ENCODE measurements at places on chromosomes 1 and 21.

DNA sequence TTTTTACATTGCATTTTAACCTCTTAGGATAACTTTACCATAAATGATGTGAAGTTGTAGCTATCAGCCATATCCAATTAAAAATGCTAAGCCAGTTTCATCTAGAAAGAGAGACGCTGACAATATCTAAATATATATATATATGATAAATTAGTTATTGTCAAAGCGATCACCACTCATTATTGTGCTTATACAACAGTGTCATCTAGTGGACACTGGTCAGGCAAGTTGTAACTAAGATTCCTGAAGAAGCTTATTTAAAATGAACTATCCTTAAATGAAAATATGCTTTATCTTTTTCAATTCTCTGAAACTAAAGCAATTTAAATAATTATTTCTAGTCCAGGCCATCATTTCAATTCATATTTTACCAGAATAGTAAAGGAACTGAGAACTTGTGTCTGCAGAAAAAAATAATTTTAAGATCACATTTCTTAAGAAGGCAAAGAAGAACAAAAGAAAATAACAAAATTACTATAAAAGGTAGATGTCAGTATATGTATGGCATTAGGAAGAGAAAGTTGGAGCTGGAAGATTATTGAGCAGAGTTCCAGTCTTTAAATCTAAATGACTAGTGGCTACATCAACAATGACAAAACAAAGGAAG is 193.3 kb upstream of the SNX7 start:
- peak; percentile 50 for DNase-seq

DNA sequence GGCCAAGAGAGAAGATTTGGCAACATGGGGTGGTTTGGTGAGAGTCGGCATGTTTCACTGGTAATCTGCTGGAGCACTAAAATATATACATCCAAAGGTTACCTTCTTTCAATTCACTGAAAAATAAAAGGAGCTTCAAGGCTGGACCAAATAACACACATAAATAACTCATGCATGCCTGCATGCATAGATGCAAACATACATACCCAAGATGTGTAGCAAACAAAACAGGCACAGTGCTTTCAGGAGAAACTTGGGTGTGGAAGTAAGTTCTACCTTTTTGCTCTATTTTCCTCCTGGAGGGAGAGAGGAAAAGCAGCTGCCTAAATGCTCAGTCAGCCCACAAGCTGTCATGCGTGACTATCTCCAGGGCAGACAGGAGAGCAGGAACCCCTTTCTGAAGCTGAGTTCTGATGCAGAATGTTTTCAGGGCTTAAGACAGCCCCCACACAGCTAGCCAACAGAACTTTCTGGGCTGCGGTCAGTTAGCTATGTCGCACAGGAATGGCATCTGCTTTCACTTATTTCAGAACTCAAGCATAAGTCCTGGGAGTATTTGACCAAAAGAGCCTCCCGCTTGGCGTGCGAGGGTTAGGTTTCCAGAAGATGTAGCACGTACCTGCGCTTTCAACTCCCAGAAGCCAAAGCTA is 166.2 kb downstream of the TOMM20 start:
- DNase-seq, result peak; percentile 34

- no peak for DNase-seq
Measured at GRCh38 chr21:38400195-38400919, 97.9 kb downstream of the ERG start.

DNA sequence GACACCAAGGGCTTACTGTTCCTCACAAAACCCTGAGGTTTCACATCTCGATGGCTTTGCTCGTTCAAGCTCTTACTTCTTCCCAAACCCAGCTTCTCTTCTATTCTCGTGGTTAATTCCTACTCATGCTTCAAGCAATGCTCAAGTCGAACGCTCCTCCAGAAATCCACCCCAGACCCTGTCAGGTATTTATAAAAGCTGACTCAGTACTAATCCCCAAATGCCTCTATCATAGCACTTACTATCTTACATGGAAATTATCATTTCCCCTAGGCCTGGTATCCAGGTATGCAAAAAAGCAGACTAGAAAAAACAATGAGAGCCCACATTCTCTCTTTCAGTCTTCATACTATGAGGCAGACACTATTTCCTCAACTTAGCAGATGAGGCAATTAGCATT is 6.3 kb downstream of the EBNA1BP2 start:
- no peak for DNase-seq

- no peak for DNase-seq
Measured at GRCh38 chr1:25732821-25733220, 67.2 kb upstream of the SELENON start.

- no peak for DNase-seq
Measured at GRCh38 chr1:29554208-29554778, 318.0 kb downstream of the PTPRU start.

DNA sequence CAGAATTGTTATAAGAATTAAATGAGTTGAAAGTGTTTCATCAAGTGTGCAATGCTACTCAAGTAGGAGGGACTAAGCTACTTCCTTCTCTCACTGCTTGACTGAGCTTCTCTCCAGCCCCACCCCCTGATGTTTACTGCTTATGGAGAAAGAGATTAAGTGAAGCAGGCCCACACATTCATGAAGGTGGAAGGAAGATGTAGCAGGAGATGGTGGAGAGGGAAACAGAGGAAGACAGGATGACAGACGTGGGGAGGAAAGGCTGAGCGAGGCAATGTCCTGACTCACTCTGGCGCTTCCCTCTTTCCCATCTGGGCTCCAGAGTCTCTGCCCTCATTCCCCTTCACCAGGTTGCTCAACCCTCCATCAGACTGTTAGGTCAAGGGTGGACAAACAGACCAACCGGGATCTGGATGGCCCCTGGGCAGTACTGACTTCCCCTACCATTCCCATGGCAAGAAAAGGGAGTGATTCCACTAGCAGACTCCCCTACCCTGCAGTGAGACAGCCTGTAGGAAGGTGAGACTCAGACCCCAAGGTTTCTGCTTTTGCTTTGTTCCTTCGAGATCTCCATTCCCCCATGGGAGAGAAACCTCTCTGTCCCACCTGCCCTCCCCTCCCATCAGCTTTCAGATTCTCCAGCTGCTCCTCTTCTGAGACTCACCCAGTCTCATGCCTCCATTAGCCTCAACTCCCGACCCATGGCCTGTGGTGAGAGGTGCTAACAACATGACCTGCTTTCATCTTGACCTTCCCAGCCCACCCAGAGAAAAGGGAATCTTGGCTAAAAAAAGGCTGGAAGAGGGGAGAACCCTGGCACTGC is 3.1 kb upstream of the ARHGEF2 start:
- DNase-seq, result no peak

DNA sequence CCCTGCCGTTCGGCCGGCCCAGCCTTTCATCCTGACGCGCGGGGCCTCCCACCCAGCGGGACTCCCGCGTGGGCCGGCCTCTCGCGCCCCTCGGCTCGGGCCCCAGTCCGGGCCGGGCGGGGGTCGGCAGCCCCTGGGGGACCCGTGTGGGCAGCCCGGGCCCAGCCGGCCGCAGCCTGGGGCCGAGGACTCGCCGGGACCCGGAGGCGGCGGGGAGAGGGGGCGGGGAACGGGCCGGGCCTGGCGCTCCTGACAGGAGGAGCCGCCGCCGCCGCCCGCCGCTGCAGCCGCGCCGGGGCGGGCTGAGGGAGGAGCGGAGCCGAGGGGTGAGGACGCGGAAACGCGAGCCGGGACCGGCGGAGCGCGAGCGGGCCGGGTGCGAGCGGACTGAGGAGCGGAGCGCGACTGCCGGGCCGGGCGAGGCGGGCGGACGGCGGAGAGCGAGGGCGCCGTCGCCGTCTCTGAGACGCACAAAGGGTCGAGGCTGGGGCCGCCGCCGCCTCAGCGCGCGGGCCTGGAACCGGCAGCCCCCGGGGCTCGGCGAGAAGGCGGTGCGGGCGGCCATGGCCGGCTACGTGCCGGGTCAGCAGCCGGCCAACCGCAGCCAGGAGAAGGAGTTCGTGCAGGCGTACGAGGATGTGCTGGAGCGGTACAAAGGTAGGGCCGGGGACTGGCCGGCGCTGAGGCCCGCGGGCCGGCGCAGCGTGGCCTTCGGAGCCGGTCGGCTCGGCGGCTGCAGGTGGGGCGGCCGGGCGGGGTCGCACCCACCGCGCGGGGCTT is 79.1 kb downstream of the NDUFS5 start:
- peak; percentile 60 for DNase-seq

- no peak for DNase-seq
Measured at GRCh38 chr1:174000371-174000770, 21.8 kb downstream of the RC3H1 start.

- DNase-seq, result no peak
Measured at GRCh38 chr1:43315963-43316737, 15.4 kb downstream of the TIE1 start.

DNA sequence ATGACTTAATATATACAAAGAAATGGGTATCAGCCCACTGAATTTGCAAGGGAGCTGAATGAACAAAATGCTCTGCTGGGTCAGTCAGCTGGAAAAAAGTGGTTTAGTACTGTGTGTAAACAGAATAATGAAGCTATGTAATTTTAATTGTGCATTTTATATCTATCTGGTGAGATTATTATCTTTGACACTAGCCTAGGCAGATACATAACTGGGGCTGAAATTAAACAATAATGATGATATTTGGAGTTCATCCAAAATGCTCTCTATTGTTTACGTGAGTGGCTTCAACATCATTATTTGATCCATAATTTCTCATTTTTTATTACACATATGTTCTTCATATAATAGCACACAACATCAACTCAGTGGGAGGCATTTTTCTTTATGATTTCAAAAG is 208.5 kb upstream of the SNX7 start:
- peak; percentile 50 for DNase-seq

- no peak for DNase-seq
Measured at GRCh38 chr1:221164029-221164428, 284.8 kb downstream of the HLX start.

GRCh38 chr1:110337704-110338308 is 1.4 kb upstream of the RBM15 start:
- peak; percentile 79 for DNase-seq

DNA sequence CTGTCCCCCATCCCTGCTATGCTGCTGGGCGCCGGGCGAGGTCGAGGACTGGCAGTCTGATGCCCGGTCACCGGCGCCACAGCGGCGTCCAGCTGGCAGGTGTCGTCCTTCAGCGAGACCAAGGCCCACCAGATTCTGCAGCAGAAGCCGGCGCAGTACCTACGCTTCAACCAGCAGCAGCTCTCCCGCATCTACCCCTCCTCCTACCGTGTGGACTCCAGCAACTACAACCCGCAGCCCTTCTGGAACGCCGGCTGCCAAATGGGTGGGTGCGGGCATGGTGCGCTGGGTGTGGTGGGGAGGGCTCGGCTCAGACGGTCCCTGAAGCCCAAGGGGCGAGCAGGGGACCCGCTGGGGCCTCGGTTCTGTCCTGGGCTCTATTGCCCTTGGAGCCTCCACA is 20.7 kb downstream of the PLCH2 start:
- DNase-seq, result no peak

All from NCI-H1092 treated with DMSO at 0.1 percent for 48 hours (cell line).